ENCODE measurements at places on chromosomes 4 and X.

GRCh38 chr4:78846258-78846657, 70.1 kb downstream of the BMP2K start:
- no peak for DNase-seq

DNA sequence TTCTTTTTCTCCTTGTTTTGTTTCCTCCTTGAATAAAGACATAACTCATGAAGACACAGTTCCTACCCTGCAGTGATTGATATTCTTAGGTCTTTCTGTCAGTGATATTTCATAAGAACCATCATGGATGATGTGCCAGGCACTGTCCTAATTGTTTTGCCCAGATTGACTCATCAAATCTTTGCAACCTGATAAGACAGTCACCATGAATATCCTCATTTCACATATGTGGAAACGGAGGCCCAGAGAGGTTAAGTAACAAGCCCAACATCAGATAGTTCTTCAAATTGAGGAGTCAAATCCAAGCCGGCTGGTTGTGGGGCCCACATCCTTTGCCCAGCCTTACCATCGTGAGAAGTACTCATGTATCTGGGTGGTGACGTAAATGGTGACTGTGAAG, 69.9 kb downstream of the SEL1L3 start:
- no peak for DNase-seq

GRCh38 chrX:34629572-34629971, 27.5 kb downstream of the TMEM47 start:
- peak; percentile 64 for DNase-seq

DNA sequence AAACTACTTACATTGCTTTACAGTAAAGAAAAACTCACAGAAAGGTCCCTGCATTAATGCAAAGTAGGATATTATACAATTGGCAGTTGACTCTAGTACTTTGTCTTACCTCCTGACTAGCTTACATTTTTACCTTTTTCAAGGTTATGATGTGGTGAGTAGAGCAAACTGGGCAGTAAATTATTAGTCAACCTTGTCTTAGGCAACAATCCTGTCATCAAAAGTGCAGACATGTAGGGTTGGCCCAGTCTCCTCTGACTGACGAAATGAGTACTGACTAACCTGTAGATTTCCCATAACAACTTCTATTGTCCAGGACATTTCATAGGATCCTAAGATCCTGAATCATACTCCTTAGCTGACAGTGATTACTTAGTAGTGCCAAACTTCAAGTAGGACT, 142.0 kb upstream of the NUDT6 start:
- DNase-seq = no peak

DNA sequence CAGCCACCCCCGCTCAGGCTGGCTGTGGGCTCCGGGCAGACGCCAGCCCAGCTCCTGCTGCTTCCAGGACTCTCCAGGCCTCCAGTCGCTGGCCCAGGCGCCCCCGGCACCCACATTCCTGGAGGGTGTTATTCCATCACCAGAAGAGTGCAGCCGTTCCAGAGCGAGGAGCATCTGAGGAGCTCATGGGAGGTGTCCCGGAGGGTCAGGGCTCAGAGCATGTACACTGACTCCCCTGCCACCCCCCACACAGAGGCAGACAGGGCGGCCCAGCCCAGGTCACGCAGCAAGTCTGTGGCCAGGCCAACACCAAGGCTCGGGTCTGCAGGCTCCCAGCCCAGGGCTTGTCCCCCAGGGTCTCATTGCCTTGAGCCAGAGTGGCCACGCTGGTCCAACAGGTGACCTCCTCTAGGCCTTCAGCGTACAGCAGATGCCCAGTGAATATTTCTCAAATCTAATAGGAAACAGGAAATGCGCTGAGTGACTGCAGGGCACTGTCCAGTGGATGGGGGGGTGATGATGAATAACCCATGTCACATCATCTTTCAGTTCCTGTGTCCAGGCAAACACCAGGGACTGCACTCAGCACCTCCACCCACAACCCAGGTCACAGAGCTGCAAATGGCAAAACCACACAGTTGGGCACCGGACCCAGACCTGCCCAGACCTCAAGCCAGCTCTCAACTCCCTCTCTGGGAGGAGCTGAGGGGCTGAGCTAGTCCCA, 37.2 kb downstream of the ABLIM2 start:
- no peak for DNase-seq

DNA sequence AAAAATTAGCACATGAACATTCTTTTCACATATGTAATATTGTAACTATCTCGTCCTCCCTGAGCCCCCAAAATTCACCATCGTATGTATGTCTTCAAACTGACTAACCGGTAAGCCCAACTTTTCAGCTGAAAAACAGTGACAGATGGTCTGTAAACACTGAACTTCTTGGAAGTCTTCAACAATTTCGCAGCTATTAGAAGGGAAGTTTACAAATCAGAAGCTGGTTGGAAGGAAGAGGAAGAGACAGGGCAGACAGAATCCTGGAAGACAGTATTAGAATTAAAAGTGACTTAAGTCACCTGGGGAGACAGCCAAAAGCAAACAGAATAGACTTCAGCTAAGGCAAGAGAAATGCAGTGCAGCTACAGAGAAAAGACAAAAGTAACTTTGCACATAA, 858.4 kb downstream of the ADGRL3 start:
- DNase-seq = no peak

DNA sequence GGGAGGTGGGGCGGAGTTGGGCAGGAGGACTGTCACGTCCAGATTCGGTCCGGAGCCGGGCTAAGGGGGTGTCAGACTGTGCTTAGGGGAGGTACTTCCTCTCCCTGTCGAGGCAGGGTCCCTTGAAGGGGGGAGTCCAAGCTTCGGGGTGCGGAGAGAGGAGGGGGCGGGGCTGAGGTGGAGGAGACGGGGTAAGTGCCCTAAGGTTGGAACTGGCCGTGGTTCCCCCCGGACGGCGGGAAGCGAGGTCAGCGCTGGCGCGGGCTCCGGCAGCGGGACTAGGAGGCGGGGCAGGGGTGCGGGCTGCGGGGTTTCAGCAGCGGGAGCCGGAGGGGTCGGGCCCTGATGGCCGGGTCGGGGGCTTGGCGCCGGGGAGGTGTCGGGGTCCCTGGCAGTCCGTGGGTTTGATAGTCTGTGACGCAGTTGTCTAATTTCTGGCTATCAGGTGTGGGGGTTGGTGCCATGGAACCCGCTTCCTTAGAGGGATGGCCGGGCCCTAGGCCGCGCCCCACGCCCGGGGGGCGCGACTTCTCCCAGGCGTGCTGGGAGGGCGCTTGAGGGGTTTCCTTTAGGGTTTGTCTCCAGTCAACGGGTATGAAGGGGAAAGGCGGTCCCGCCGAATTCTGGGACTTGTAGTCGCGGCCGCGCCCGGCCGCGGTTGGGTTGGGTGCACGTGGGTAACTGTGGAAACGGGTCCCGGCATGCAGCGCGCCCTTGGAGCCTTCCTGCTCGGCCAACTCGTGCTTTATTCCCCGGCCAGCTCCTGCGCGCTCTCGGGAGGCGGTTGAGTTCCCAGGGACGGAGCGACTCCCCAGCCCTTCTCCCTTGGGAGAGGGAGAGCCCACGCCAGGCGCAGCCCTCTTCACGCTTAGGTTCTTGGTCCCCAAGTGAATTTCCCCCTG, 1.5 kb downstream of the DCUN1D4 start:
- peak; percentile 70 for DNase-seq

- DNase-seq = no peak
These were observed 2.4 kb downstream of the MID1 start for GRCh38 chrX:10617999-10618351.

DNA sequence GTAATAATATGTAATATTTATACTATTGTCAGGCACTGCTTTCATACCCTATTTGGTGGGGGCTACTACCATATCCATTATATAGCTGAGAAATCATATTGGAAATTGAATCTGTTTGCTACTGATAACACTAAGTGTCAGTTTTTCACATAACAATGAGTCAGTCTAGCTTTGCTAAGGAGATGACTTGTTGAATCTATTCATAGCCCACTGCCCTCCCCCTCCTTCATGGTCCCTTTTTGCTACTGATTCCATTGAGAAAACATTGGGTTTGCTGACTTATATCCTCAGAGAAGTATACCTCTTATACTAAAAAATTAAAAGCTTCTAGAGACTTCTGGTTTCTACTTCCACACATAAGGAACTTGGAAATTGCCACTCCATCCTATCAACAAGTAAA, 1898.4 kb downstream of the STIM2 start:
- DNase-seq = no peak

GRCh38 chr4:70666369-70666768, at the start of gene JCHAIN:
Gene JCHAIN (minus strand): TSS chr4:70666508. CDS start chr4:70666490, 18 bp downstream.
- no peak for DNase-seq

GRCh38 chr4:184196730-184197385, 20.8 kb downstream of the ENPP6 start:
- no peak for DNase-seq

GRCh38 chrX:118726396-118726795, 1.0 kb upstream of the IL13RA1 start:
- DNase-seq = no peak

- DNase-seq = no peak
These were observed 164.3 kb downstream of the GABRB1 start for GRCh38 chr4:47195706-47196105.

GRCh38 chr4:171813526-171814250, 484 bp downstream of the GALNTL6 start:
- DNase-seq = no peak

DNA sequence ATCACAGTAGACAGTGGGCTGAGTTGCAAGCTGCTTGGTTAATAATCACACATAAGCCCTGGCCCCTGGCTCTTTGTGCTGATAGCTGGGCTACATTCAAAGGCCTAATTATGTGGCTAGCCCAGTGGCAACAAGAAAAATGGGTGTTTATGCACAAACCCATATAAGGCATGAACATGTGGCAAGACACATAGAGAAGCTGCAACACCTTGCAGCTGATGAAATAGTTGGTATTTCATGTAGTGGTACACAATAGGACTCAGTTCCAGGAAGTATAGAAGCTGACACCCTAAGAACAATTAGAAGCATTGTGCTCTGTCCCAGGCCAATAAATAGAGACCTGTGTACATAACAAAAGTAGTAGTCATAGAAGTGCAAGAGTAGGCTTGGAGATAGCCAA, 14.6 kb upstream of the ZNF630 start:
- no peak for DNase-seq

GRCh38 chr4:118158763-118159375, 124.6 kb downstream of the NDST3 start:
- DNase-seq = peak; percentile 38

- DNase-seq = no peak
These were observed 61.7 kb downstream of the TMA16 start for GRCh38 chr4:163556177-163556576.

DNA sequence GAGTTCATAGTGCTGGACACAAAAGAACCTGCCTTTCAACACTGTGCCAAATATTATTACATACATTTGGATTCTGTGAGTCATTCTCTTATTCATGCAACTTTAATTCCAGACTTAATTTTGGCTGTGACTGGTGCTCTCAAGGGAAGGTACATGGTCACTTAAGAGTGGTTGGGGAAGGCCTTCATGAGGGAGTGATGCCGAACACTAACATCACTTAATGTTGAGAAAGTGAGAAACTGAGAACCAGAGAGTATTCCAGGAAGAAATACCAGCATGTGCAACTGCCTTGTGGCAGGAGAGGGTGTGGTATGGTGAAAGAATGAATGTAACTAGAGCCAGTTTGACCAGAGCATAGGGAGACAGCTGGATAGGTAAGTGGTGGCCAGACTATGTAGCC, 41.5 kb upstream of the FHDC1 start:
- DNase-seq = peak; percentile 33

DNA sequence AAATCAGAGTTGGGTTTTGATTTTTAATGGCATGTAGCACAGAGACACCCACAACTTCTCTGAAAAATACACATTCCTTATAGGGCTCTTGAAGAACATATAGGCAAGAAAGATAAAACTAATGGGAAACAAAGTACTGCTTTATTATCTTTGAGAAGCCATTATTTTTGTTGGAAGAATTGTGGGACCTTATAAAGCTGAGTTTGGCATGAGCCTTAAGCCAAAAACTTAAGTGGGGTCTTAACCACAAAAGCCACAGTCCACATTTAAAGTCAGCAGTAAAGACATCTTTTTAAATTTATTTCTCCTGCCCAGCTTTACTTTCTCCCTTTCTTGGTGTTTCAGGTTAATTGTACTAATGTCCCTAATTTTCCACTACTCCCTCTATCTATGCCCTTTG, 1297.3 kb downstream of the C4orf33 start:
- DNase-seq = no peak

DNA sequence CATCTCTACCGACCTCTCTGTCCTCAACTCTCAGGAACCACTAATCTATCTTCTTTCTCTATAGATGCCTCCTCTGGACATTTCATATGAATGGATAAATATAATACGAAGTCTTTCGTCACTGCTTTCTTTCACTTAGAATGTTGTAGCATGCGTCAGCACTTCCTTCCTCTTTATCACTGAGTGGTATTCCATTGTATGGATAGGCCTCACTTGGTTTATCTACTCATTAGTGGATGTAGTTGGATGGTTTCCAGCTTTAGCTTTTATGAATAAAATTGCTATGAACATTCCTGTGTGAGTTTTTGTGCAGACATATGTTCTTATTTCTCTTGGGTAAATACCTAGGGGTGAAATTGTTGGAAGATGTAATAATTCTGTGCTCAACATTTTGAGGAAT, 528.2 kb upstream of the FAT1 start:
- DNase-seq = no peak

- no peak for DNase-seq
These were observed 695 bp upstream of the GPR101 start for GRCh38 chrX:137034508-137034872.

DNA sequence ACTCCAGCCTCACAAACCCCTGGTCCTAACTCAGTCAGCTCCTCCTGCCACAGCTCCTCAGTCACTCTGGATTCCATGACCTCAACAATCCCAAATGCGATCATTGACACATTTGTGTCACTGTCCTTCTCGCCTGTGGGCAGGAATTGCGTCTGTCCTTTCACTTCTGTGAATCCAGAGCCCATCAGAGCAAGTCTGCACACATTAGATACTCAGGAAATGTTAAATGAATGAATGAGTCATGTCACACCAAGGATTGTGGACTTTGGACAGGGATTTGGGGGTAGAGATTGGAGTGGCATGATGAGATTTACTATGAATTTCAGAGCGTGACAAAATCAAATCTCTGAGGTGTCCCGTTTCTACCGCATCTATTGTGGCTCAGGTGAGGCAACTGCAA, 11.8 kb upstream of the CLDN24 start:
- DNase-seq = no peak

- no peak for DNase-seq
These were observed 3.9 kb downstream of the RIPPLY1 start for GRCh38 chrX:106899276-106899675.

GRCh38 chr4:61911313-61911756, 711.2 kb downstream of the ADGRL3 start:
- no peak for DNase-seq

DNA sequence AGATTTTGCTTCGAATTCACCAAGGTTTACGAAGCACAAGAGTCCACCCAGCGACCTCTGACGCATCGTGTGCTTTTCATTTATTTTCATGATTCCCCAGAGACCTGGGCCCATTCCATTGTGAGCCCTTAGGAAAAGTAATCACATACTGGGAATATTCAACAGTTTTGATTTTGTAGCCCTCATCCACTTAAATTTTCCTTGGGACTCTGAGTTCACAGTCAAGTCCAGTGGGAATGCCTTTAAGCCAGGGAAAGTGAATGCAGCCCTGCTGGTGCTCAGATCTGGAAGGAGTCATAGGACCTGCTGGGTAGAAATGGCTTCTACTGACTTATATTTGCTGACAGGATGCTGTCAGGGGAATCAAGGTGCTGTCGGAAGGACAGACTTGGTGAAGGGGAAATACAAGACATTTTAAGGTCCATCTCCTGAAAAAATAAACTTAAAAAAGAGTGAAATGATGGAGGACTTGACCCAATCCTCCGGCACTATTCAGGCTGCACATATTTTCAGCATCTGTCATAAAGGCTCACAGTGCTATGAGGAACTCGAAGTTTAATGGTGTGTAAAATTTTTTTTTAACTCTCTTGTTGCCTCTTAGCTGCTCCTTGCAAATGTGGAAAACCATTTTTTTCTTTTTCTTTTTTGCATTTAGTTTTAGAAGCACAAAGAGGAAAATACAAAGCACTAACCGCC, 204.9 kb downstream of the MID1 start:
- DNase-seq = no peak
